ENCODE measurements at places on chromosomes 5 and 9. TPM values are rescaled to one million over a fixed set of nuclear protein-coding genes. Genes with fewer than 3 reads are reported as not detected.

GRCh38 chr5:65832603-65833228 is 93.7 kb upstream of the ERBIN start:
- DNase-seq, result no peak

DNA sequence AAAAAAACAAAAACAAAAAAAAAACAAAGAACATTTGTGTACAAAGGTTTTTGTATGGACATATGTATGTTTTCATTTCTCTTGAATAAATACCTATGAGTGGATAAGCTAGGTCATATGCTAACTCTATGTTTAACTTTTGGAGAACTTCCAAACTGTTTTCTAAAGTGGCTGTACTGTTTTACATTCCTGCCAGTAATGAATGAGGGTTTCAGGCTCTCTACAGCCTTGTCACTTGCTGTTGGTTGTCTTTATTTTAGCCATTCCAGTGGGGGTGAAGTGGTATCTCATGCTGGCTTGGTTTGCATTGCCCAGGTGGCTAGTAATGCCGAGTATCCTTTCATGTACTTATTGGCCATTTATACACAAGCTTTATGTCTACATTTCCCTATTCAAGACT is 9.1 kb upstream of the TRIO start:
- no peak for DNase-seq

GRCh38 chr9:106172265-106172664 is 477.9 kb downstream of the TMEM38B start:
- DNase-seq, result no peak

GRCh38 chr5:172282272-172283019 is 1.1 kb downstream of the UBTD2 start:
- no peak for DNase-seq

- peak; percentile 42 for DNase-seq
Observed at GRCh38 chr5:68432682-68433081, 217.1 kb downstream of the PIK3R1 start.

- DNase-seq, result peak; percentile 43
Observed at GRCh38 chr9:27408001-27408400, 111.1 kb upstream of the EQTN start.

DNA sequence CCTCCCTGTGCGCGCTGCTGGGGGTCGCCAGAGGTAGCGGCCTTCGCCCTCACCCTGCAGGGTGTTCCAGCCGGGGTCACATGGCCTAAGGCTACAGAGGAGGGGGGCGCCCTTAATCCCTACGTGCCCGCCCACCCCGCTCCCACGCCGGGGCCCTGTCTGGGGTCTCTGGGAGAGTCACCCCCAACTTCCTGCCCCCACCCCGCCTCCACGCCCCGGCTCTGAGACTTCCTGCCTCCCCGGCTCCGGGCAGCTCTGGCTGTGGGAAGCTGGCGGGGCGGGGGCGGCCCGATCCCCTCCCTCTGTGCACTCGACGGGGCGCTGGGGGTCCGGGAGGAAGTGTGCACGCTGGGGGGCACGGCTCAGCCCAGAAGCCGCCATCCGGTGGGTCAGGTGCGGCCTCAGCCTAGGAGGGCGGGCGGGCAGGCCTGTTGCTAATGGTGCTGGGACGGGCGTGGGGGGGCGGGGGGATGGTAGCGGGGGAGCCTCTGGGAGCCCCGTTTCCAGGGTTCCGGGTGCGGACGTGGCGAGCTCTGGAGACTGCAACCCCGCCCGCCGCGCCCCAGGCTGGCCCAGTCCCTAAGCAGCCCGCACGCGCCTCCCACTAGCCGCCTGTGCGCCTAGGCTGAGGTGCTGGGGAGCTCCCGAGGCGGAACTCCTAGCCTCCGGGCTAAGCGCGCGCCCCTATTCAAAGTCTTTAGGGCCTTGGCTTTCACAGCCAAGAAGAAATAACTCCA is 61.6 kb downstream of the CXXC5 start:
- DNase-seq, result peak; percentile 39

GRCh38 chr5:122730456-122730855 is 44.4 kb upstream of the SNX2 start:
- no peak for DNase-seq

DNA sequence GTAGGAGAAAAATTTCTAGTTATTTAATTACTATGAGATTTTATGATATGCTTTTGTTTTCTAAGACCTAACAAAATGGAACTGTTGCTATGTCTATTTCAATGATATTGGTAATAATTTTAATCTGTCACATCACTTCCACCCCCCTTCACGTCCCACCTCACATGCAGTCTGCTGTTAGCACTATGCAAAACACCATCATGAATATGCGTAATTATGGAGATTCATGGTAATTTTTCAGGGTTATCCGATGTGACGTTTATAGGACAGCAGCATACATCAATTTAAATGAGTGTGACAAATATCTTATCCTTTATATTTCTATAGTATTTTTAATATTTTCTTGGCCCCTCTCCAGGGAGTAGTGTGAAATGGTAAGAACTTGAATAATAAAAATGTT is 283.8 kb upstream of the TMEM161B start:
- DNase-seq, result no peak

DNA sequence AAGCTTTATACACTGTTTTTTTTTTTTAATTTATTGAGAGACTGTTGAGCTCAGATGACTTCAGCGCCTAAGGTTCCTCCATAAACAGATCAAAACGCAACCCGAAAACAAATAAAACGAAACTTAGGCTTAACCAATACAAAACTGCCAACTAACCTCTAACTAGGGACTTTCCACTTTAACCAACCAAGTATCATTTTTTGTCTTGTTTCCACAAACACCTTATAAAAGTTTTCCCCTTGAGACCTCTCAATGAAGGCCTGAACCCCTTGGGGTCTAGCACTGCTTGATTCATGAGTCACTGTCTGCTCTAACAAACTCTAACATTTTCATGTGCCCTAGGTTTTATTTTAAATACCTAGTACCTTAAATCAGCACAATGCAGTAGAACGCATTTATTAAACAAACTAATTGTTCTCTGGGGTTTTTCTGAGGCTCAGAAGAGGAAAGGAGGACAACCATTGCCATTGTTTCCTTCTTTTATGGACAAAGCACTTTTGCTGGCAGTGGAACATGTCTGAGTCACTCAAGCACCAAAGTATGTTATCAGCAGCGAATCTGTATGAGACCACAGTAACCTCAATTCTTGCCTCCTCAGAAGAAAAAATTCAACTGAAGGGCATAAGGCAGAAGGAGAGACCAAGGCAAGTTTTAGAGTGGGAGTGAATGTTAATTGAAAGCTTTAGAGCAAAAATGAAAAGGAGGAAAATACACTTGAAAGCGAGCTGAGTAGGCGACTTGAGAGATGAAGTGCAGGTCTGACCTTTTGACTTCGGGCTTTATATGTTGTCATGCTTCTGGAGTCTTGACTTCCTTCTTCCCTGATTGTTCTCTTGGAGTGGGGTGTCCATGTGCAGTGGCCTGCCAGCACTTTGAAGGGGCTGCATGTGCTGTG is 97.7 kb upstream of the HCN1 start:
- no peak for DNase-seq

GRCh38 chr9:90088856-90089255 is 484.0 kb downstream of the GADD45G start:
- no peak for DNase-seq

GRCh38 chr5:60633341-60633740 is 66.6 kb downstream of the DEPDC1B start:
- no peak for DNase-seq

GRCh38 chr5:140293091-140293848 is 9.6 kb downstream of the PFDN1 start:
- DNase-seq, result no peak

DNA sequence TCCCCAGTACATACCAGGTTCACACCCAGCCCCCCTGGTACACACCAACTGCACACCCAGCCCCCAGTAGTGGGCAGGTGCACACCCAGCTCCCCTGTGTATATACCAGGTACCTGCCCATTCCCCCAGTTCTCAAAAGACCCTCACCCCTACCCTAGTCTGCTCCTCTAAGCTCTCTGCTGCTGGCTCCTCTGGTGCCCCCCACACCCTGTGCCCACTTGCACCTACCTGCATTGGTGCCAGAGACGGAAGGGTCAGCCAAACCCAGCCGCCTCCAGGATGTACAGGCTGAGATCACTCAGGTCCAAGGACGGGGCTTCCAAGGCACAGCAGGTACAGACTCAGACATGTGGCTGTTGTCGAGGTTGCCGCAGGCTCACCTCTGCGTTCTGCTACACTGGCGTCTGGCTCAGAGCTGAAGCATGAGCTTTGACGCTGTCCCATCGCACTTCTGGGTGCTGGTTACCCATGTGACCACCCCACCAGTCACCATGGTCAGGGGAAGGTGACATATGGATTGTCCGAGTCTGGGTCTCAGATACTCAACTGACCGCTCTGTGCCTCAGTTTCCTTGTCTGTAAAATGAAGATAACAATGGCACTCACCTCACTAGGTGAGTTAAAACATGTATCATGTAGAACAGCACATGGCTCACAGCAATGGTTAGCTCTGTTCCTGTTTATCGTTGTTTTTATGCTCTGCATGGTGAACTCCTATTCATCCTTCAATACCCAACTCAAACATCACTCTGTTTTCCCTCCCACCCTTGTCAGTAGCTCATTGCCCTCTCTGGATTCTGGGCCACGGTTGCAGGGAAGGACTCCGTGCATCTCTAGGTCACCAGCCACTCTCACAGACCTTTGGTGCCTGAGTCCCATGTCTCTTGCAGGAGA is 45.3 kb upstream of the SUSD3 start:
- no peak for DNase-seq

- no peak for DNase-seq
Observed at GRCh38 chr5:172107571-172107970, 80.5 kb downstream of the STK10 start.

DNA sequence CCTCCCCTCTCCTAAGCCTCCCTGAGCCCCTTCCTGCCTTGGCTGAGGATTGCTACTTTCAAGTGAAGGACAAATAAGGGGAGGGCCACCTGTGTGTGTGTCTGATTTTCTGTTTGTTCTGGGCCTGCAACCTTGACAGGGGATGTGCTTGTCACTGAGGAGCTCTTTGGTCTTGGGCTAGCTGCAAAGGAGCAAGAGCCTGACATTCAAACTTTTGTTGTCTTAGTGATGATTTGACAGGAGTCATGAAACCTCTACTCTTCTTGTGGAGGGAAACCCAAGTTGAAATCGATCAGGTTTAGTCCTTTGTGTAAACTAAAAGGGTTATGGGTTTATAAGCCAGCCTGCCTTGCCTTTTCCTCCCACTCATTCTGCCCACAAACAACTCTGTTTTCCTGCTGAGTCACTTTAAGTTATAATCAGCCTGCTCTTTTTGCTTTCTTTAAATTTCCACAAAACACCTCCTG is 16.9 kb downstream of the CLTA start:
- DNase-seq, result peak; percentile 54

- DNase-seq, result peak; percentile 55
Observed at GRCh38 chr9:98255061-98255577, 330 bp downstream of the TBC1D2 start.

DNA sequence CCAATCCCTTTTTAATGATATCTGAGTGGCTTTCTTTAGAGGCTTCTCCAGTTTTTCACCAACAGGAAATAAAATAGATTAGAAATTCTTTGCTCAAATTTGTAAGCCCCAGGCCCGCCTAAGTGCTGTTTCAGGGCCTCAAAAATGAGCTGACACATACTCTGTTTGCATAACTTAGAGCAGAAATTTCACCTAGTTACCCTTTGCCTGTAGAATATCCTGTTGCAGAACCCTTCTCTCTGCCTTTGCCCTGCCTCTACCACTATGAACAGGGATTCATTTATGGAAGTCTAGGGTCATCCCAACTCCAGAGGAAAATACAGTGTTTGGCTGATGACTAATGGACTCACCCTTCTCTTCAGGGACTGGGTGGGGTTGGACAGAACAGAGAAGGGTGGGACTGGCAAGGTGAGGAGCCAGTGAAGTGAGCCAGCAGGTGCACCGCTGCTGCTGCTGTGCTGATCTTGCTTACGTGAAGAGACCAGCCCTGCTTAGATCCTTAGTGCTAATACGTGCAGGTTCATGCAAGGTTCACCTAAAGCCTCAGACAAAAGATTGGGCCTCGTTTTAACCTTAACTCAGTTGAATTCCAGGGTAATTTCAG is 22.8 kb downstream of the OSTF1 start:
- DNase-seq, result no peak

DNA sequence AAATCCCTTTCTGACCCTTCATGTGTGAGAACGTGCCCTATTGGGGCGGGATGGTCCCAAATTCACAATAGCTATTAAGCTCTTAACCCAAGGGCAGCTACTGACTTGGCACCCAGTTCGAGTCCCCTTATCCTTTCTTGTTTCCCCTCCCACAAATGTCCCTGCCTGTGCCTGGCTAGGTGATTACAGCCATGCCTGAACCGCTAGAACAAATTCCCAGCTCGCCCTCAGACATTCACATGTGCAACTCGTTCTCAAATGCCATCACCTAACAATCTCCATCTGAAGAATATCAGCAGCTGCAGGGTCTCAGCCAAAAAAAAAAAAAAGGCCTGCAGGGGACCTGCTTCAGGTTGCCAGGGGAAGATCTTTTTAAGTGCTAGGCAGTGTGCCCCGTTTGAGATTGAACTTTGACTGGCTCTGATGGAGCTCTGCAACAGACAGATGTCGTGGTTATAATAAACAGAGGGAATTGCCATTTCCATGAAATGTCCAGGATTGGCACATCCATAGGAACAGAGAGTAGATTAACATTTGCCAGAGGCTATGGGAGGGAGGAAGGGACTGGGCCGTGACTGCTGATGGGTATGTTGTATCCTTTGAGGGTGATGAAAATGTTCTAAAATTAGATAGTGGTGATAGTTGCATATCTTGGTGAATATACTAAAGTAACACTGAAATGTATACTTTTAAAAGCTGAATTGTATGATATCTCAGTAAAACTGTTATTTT is 347.2 kb upstream of the WWC1 start:
- no peak for DNase-seq

- no peak for DNase-seq
Observed at GRCh38 chr9:81885602-81886001, 42.6 kb upstream of the SPATA31D4 start.

- DNase-seq, result no peak
Observed at GRCh38 chr5:159032656-159033350, 66.9 kb downstream of the EBF1 start.

DNA sequence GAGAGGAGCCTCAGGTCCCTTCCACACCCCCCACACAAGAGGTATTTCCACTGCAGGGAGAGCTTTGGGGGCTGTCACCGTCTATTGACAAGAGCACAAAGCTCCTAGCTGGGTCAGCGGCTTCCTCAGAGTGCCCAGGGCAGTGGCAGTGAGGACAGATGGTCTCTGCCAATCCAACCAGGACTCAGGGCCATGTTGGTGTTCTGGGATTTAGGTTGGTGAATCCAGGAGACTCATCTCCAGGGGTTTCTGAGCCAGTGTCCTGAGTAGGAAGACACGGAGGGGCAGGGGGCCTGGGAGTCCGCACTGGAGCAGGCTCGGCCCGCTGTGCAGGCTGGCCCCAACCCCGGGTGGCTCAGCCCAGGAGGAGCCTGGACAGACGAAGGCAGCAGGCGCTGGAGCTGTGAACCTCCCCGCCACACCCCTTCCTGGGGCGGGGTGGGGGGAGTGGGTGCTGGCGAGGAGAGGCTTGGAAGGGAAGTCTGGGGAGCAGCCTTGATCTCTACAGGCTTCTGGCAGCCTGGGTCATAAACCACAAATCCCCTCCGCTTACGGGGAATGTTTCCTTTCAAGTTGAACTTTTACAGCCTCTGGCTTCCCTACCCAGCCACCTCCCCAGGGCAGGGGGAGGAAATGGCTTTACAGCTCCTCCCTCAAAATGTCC is 19.6 kb downstream of the CRB2 start:
- no peak for DNase-seq

MXD3 gene
- total RNA-seq, result 23.6 TPM

NEUROG1 gene
- total RNA-seq, result not detected

INVS gene
- 20.4 TPM for total RNA-seq

FBP1 gene
- 0.64 TPM for total RNA-seq

CD14 gene
- total RNA-seq, result 10.7 TPM

TEX48 gene
- total RNA-seq, result not detected

C8G gene
- total RNA-seq, result 0.77 TPM

INSL6 gene
- total RNA-seq, result not detected

CKMT2 gene
- 0.38 TPM for total RNA-seq
